Stimulated activated CD4-positive, alpha-beta T cell treated with anti-CD3 and anti-CD28 coated beads, Interleukin-1b, Interleukin-23, amount 100 ng/mL, for 1 hour (primary cell): ENCODE measurements at places on chromosomes 5 and 9.

DNA sequence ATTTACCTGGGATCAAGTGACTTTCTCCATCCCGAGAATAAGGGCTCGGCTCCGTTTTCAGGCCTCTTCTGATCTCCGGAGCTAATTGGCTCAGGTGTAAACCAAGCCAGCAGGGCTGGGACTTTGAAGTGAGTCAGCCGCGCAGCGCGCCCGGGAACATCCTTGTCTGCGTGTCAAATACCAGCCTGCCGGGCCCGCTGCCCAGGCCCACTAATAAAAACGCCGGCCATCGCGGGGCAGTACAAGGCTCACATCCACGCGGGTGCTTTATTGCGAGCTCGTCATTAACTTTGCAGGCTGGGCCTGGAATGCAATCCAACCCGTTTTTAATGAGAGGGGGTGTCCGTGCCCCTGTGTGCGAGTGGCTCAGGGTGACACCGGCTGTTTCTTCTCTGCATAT is 416.8 kb downstream of the IRX2 start:
- DNase-seq: no peak

DNA sequence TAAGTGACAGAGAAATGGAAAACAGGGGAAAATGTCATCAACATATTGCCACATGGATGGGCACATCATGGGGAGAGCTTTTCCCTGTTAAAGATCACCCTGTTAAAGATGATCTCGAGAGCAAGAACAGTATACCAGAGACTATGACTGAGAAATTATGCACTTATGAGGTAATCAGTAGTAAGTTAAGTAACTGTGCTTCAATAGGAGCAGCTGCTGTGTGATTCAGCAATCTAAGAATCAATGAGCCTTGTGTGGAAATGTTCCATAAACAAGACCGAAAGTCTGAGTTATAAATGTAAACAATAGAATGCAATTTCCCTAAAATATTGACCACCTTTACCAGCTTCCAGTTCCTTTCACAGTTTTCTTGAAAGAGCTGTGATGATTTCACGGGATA is 582.3 kb downstream of the CAAP1 start:
- no peak for DNase-seq

DNA sequence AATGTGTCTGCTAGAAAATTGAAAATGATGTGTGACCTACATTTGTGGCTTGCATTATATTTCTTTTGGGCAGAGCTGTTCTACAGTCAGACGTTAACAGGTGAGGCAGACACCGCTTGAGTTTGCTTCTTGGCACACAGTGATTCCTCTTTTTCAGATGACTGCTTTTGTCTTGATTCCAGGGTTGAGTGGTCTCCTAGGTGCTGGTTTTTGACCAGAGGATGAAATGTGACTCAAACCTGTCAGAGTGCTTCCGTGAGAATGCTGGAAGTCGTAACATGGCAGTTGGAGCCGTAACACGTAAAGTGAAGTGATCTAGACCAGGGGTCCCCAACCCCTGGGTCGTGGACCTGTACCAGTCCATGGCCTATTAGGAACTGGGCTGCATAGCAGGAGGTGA is 28.3 kb upstream of the NDFIP1 start:
- DNase-seq: no peak

DNA sequence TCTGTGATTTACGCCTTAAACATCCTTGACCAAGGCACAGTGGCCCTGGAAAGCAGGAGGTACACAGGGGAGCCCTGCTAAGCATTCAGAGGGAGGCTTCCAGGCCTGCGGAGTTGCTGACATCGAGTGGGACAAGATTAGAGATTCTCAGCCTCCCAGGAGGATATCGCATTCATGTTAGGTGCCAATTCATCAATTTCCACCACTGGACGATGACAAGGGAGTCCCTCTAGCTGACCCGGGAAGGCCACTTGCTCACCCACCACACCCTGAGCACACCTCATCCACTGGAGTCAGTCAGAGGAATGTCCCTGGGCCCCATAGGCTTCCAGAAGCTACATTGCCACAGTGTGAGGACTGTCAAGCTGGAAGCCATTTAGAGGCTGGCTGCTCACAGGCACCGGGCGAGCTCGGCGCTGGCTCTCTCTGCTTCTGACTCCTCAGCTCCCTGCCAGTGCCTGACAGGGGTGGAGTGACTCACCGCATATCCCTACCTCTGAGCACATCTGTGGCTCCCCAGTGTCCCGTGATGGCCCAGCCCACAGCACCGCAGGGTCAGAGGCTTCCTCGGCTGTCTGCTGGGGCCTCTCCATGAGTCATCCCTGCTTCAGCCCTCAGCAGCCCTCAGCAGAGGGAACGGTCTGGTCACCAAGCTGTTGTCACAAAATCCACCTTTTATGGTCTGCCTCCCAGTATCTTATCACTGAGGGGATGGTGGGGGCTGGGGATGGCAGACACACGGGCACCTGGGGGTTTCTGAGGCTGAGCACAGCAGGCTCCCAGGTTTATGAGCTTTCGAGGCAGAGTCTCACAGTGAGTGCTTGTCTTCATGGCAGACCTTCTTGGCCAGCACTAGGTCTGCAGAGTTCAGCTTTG is 117.5 kb downstream of the ZNF608 start:
- no peak for DNase-seq

- no peak for DNase-seq
Measured at GRCh38 chr5:92207151-92207550, 824.0 kb upstream of the ARRDC3 start.

- no peak for DNase-seq
Measured at GRCh38 chr5:13660072-13660471, 284.4 kb downstream of the DNAH5 start.

GRCh38 chr9:16458696-16459420 is 411.6 kb downstream of the BNC2 start:
- DNase-seq: no peak

- no peak for DNase-seq
Measured at GRCh38 chr9:136990242-136990911, 1.8 kb upstream of the PAXX start.

- DNase-seq: no peak
Measured at GRCh38 chr5:139733010-139733688, 62.5 kb upstream of the PSD2 start.

DNA sequence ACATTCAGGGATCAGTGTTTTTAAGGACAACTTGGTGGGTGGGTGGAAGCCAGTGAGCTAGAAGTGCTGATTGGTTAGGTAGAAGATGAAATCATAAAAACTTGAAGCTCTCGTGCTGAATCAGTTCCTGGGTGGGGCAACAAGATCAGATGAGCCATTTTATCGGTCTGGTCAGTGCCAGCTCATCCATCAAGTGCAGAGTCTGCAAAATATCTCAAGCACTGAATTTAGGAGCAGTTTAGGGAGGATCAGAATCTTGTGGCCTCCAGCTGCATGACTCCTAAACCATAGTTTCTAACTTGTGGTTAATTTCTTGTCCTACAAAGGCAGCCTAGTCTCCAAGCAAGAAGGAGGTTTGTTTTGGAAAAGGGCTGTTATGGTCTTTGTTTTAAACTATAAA is 166.4 kb downstream of the FAM170A start:
- DNase-seq: no peak

DNA sequence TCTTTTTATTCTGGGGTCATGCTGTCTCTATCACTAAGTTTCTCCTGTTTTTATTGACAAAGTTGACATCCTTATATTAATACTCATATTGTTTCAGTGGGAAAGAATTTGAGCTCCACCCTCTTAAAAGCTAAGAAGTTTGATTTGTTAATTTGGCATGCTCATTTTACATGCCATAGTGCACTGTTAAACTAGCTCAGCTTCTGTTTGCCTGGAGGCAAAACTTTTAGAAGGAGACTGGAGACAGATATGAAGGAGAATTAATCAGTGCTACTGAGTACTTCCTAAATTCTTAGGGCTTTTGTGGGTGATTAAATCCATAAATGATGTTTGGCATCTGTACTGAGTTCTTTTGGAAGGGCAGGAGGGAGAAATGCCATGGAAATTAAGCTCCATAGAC is 138.9 kb downstream of the NTRK2 start:
- DNase-seq: no peak

DNA sequence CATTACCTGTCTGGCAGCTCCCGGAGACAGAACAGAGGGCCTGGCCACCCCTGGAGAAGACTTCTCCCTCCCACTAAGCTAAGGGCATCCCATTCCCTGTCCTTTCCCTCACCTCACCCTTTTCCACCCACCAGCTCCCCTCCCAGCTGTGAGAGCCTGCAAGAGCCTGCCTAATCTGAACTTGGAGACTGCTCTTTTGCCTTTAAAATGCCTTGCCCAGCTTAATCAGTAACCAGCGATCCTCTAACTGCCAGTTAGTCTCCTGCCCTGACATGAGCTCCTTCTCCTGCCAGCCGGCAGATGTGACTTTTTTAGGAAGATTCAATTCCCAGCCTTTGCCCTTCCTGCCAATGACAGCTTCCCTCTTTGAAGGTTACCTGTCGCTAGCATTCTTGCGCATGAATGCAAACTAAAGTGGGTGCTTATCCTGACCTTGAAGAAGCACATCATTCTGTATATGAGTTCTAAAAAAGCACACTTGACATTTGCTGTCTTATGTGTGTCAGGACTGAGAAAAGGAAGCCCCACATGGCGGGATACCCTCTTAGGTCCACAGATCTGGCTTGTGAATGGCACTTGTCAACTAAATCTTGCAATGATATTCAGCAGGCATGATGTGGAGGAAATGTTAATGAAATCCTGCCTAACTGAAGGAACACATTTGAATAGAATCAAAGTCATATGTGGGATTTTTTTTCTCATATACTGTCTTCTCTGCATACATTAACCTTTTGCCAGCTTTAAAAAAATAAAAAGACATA is 411.2 kb upstream of the SLC30A5 start:
- no peak for DNase-seq

DNA sequence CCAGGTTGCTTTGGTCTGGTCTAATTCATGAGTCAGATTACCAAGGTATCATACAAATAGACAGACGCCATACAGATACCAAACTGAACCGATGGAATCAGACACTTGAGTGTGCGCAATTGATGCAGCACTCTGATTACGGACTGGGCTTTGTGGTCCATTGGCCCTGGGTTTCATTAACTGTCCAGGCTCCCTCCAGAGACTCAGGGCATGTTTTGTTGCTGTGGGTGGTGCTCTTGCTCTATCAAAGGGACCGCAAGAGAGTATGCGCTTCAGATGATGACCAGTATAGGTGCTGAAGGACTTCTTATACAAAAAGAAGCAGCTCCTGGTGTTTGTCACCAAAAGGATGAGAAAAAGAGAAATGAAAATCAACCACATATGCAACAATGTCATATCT is 36.9 kb upstream of the ANKRD55 start:
- no peak for DNase-seq

DNA sequence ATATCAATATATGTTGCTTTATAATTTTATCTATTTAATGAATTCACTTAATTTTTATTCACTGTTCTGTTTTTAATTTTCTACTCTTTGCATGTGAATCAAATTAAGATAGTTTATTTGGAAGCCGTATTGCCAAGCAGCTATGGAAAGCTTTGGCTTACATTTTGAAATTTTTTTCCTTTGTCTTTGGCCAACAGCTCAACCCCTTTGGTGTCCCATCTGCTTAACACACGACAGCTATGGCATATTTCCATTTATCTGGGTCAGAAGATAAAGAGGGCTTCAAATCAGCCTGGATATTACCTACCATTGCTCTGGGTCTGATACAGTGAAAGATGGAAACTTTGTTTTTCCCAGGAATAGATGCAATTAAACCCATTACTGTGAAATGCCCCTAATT is 201.0 kb downstream of the WDR70 start:
- no peak for DNase-seq
